Femur (tissue), 1 donor: ENCODE measurements at places on chromosomes 5 and 9.

- no peak for DNase-seq
Observed at GRCh38 chr5:7827610-7828009, 23.3 kb downstream of the CFAP90 start.

DNA sequence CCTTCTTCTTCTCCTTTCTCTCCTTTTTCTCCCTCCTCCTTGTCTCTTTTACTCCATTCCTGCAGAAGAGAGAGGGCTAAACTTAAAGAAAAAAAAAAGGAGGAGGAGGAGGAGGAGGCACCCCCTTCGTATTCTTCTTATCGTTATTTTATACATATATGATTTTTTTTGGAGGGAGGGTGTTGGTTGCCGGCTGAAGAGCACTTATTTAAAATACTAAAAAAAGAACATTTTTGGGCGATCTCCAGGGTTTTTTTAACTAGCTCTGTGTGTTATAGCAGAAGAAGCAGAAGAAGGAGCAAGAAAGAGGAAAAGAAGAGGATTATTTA is 381 bp downstream of the NR2F1 start:
- DNase-seq: no peak

GRCh38 chr5:68845131-68845530 is 248.7 kb upstream of the SLC30A5 start:
- DNase-seq: no peak

GRCh38 chr5:95401626-95402025 is 10.5 kb downstream of the FAM81B start:
- no peak for DNase-seq

GRCh38 chr5:176712546-176713304 is 65.4 kb downstream of the TSPAN17 start:
- no peak for DNase-seq

DNA sequence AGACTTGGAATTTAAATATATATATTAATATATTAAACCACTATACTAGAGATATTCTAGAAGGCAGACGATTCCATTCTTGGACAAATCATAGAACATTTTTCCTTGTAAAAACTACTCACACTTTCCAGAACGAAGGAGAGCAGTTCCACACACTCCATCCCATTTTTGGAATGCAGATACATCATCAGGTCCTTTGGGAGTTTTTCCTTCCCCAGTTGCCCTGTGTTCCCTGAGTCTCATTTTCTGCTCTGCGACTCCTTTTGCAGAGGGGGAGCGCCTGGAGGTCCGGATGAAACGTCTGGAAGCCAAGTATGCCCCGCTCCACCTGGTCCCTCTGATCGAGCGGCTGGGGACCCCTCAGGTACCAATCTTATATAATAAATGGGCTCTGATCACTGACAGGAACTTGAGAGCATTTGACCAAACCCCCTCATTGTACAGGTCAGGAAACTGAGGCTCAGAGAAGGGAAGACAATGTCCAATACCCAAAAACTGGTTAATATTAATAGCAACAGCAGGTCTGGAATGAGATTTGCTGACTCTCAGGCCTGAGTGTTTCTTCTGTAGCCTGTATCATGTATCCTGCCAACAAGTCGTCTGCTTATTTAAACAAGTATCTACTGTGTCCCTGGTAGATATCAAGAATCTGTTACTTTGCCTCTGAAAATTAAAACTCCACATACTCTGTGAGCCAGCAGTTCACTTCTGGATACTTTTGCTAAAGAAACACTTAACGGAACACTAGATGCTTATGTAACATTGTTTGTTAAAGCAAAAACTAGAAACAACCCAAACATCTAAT is 76.8 kb upstream of the NIPAL4 start:
- no peak for DNase-seq

GRCh38 chr5:115068239-115069086 is 101.2 kb downstream of the TRIM36 start:
- DNase-seq: no peak

DNA sequence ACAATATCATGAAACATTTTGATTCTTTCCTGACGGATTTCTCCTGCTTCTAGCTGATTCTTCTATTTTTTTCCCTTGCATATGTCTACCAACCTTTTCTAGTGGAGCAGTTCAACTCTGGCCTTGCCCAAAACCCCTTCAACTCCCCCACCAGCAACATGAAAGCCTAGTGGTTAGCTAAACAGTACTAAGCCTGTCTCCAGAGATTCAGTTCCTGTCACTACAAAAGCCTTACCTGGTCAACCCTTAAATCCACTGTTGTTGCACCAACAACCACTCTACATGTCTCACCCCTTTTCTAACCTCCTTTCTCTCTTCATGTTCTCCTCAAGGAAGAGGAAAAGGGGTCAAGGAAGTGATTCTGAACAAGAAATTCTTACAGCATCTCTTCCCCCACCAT is 74.8 kb upstream of the PIK3R1 start:
- DNase-seq: no peak
